Left renal cortex interstitium (tissue), 4 donors: ENCODE measurements at places on chromosomes 12 and 14. TPM values are rescaled to one million over a fixed set of nuclear protein-coding genes. Genes with fewer than 3 reads are reported as not detected.
A peak's percentile ranks its signal among the peaks of the same experiment; 100 is the strongest.

TMTC2 gene
- polyA plus RNA-seq: 39.5 TPM

NAA25 gene
- polyA plus RNA-seq: 18.7 TPM

- no peak for DNase-seq
These were observed 59.7 kb downstream of the RASSF3 start for GRCh38 chr12:64670019-64670418.

DNA sequence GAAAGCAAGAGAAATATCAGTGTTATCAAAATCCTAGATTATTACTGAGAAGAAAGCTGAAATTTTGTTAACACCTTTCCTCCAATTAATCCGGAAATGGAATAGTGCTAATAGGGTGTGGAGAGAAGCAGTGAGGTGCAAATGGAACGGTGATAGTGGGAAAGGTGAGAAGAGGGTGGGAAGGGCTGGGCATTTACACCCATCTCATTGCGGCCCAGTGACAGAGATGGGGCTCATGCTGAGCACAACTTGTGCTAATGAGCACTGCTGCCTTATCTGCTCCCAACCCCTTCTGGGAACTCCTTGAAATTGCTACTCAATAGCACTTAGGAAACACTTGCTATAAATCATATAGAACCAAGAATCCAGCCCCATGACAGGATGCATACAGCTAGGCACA is 94.4 kb downstream of the PTPRR start:
- no peak for DNase-seq

DNA sequence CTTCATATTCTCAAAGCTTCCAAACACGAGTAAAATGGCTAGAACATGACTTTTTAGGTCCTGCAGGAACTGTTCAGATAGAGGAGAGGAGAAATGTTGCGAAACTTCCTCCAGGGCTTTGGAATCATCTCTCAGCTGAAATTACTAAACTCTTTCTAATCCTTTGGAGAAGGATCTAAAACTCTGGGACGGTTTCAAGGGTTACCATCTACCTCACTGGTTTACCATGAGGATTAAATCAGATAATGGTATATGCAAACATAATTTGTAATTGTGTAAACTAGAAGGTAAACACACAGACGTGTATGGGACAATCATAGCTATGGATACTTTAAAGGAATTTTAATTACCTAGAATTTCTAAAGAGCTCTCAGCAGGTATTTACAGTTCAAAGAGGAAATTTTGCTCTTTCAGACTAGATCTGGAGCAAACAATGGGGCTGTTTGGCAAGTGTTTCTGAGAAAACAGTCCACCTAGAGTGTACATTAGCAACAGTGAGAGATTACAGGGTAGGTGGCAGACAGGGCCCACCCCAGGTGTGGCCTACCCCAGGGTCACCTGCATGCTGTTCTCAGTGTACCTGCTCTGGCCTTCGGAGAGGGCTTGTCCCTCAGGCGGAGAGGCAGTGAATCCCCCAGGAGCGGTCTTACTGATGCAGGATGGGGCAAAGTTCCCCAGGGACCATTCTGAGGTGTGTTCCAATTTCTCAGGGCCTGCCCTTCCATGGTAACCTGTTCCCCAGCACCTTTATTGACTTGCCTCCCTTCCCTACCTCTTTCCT is 124.7 kb upstream of the MAX start:
- DNase-seq: no peak

GRCh38 chr12:94430304-94430703 is 29.4 kb downstream of the CEP83 start:
- no peak for DNase-seq

PTHLH gene
- polyA plus RNA-seq: 0.52 TPM

GRCh38 chr12:90690120-90690519 is 264.9 kb downstream of the CCER1 start:
- DNase-seq: no peak

DNA sequence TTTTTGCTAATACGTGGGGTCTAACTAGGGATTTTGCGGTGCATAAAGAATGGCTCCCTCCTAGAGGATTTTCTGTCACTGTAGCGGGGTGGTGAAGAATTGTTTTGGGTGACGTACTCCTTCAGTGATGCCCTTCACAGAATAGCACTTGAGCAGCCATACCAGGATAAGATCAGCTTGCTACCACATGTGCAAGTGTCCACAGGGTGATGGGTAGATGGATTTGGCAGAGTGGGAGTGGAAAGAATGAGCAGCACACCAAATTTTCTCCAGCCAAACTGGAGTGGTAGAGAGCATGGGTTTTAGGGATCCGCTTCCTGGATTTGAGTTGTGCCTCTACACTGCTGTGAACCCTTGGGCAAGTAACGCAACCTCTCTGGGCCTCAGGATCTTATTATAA is 2.3 kb downstream of the TCP11L2 start:
- DNase-seq: no peak

PELI2 gene
- polyA plus RNA-seq: 25.6 TPM

DNA sequence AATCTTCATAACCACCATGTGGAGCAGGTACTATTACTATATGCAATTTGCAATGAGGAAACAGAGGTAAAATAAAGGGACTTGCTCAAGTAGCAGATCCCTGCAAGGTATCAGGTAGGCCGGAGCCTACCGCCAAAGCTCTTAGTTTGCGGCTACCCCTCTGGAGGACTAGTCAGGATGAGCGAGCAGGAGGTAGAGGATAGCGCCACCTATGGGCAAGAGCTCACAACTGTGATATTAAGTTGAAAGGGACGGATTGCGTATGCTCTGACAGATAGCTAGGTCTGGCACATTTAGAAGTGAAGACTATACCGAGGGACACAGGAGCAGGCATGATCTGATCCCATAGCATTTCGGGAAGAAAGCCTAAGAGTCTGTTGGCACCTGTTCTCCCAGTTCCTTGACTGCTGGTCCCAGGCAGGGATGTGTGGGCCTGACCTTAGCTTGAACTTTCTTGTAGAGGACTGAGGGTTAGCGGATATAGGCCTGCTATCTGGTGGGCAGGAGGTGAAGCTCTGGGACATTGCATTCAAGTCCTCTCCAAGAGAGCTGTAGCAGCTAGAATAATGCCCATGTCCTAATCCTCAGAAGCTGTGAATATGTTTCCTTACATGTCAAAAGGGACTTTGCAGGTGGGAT is 48.0 kb downstream of the SLC17A8 start:
- no peak for DNase-seq

KANSL2 gene
- polyA plus RNA-seq: 59.2 TPM

DNA sequence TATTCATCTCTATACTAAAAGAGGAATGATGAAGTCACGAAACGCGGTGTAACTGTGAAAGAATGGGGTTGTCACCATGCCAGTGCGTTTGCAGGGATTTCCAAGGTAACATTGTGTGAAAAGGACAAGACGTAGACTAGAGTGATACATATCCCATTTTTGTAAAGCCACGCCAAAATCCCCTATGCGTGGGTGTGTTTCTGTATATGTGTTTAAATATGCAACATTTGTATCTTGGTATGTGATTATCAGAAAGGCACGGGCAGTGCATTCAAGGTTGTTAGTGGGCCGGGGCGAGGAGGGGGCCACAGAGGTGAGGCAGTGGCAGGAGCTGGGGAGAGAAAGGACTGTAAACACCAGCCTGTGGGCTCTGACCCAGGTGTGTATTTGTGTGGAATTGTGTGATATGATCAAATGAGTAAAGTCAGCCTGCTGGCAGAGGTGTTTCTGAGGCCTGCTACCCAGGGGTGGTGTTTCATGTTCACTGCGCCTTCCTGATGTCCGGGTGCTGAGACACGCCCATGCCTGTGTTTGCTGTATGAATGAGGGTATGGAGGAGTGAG is 137.8 kb downstream of the ADGRD1 start:
- no peak for DNase-seq

EEF1AKMT3 gene
- 12.7 TPM for polyA plus RNA-seq

SOAT2 gene
- 1.2 TPM for polyA plus RNA-seq

GRCh38 chr12:56256326-56256960 is 1.7 kb downstream of the ANKRD52 start:
- DNase-seq: no peak

- no peak for DNase-seq
These were observed 73.3 kb downstream of the PTHLH start for GRCh38 chr12:27899151-27899661.

DNA sequence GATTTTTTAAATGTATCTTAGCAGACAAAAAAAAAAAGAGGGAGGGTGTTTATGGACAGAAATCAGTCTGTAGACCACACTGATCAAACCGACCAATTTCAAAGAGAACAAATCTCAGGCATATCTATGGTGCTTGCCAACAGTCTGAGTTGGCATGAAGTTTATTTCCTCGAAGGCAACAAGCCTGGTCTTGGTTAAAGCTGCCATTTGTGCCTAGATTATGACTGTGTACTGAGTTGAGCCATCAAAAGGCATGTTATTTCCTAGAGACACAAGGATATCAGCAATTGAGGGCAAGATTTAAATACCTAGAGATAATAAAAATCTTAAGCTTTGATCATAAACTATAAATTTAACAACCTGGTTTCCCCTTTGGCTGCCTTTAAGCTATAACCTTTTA is 119.2 kb downstream of the SLC2A13 start:
- no peak for DNase-seq

GRCh38 chr14:84272290-84272721 is 1257.6 kb upstream of the FLRT2 start:
- DNase-seq: no peak

- no peak for DNase-seq
These were observed 37.0 kb upstream of the MED13L start for GRCh38 chr12:116314477-116314876.

- no peak for DNase-seq
These were observed 277.9 kb downstream of the ITPR2 start for GRCh38 chr12:26555139-26555538.

GRCh38 chr12:5243014-5243413 is 188.9 kb upstream of the NTF3 start:
- no peak for DNase-seq

DAO gene
- 1.3 TPM for polyA plus RNA-seq

PRR4 gene
- polyA plus RNA-seq: 15.1 TPM

TMEM63C gene
- 1.8 TPM for polyA plus RNA-seq

MANSC4 gene
- polyA plus RNA-seq: 0.73 TPM

- DNase-seq: no peak
These were observed 7.7 kb downstream of the RACGAP1 start for GRCh38 chr12:50017641-50018040.

- no peak for DNase-seq
These were observed 37.2 kb downstream of the RAD51B start for GRCh38 chr14:67856827-67857226.

C1QL4 gene
- polyA plus RNA-seq: 2.2 TPM

LHX5 gene
- polyA plus RNA-seq: 0.03 TPM

HHIPL1 gene
- polyA plus RNA-seq: 1.9 TPM

DNA sequence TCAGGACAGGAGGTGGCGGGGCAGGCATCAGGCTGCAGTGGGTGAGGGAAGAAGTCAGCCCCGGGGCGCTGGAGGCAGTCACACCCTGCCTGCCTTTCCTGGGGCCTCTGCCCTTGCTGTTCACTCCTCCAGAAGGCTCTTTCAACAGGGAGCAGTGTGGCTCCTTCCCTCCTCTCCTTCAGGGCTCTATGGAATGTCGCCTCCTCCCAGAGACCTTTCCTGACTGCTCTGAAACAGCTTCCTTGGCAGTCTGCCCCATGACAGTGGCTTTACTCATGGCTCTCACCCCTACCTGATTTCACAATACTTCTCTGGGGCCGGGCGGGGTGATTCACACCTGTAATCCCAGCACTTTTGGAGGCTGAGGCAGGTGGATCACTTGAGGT is 7.1 kb downstream of the RHOF start:
- DNase-seq: no peak

KRT77 gene
- polyA plus RNA-seq: not detected

DNA sequence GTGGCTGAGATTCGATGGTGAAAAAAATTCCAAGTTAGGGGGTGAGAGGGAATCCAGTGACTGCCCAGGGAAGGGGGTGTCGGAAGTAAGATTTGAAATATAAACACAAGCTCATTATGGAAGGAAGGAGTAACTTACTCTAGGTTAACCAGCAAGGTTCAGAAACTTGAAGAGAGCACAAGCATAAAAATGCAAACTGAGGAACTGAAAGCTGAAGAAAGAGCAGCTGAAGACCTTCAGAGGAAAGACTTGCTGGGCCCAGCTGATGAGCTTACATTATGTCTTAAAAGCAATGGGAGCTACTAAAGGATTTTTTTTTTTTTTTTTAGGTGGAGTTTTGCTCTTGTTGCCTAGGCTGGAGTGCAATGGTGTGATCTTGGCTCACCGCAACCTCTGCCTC is 189.7 kb upstream of the GRIN2B start:
- DNase-seq: no peak

DNA sequence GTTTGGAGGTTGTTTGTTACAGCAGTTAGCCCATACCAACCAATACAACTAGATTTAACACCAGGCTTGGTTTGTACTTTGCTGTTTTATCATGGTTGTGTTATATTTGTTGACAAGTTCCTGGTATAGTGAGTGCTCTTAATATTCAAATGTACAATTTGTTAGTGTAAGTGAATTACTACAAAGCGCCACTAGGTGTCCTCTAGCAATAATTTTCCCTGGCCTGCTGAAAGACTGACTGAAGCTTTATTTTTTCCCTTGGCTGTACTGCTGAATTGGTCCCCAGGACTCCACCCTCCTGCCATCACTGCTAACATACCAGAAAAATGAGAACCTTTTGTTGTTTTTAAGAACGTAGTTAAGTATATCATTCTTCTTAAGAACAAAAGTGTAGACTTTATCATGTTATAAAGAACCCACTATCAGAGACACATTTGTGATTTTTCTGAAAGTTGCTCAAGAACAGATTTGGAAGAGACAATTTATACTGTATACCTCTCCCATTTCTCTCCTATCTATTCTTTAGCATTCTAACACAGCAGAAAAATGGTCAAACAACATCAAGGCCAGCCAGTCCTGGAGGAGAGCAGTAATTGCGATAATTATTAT is 75.3 kb upstream of the FAR2 start:
- peak; percentile 6 for DNase-seq

DNA sequence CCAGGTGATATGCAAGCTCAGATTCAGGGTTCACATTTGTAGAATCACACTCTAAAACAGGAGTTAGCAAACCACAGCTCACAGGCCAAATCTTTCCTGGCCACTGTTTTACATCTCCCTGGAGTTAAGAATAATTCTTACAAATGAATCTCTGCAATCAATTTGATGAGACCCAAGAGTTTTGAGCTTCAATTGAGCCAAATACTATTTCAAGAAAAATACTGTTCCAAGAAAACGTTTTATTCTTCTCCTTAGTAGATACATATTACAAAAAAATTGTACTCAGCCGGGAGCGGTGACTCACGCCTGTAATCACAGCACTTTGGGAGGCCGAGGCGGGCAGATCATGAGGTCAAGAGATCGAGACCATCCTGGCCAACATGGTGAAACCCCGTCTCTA is 2.5 kb downstream of the PTGDR start:
- no peak for DNase-seq

GRCh38 chr12:119412811-119413794 is 78.6 kb downstream of the CCDC60 start:
- no peak for DNase-seq

OR4E1 gene
- polyA plus RNA-seq: 0.05 TPM
